ENCODE measurements at places on chromosomes 7 and 10.

GRCh38 chr10:29124864-29125263 is 164.0 kb upstream of the LYZL1 start:
- no peak for DNase-seq

GRCh38 chr10:131911451-131911850 is 10.6 kb downstream of the PPP2R2D start:
- DNase-seq: no peak

DNA sequence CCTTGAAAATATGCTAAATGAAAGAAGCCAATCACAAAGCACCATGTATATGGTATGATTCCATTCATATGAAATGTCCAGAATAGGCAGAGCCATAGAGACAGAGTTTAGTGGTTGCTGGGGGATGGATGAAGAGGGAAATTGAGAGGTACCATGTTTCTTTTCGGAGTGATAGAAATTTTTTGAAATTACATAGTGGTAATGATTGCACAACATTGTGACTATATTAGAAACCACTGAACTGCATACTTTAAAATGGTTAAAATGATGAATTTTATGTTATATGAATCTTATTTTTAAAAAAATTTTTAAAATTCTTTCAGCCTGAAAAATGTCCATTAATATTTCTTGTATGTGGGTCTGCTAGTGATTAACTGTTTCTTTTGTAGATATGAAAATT is 26.1 kb downstream of the DNAJC9 start:
- no peak for DNase-seq

DNA sequence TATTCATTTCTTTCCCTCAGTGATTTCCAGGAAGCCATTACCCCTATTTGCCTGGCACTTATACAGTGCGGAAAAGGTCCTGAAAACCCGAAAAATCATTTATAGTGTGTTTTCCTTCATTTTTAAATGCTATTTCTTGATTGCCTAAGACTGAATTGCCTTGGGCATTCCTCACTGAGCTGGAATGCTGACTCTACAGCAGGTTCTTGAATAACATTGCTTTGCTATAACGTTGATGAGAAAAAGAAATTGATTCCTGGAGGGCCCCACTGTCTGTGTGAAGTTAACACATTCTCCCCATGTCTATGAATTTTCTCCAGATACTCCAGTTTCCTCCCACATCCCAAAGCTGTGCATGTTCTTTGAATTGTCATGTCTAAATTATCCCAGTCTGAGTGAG is 308.5 kb downstream of the EXOC4 start:
- DNase-seq: no peak

DNA sequence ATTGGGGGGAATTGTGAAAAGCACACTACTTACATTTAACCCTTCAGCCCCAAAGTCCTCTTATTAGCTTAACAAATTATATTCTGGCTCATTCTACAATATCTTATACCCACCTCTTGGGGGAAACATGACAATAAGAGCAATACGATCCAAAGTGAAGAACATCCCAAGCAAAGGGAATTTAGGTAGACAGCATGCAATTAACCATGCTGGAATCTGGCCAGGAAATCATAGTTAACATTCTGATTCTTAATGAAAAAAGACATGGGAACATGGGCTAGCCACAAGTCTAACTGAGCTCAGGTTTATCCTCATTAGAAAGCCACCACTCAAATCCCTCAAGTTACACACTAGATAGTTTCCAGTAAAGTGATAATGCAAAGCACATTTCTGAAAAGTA is 241.9 kb upstream of the SLC26A5 start:
- no peak for DNase-seq

GRCh38 chr10:85857791-85858190 is 508.8 kb downstream of the GRID1 start:
- no peak for DNase-seq

DNA sequence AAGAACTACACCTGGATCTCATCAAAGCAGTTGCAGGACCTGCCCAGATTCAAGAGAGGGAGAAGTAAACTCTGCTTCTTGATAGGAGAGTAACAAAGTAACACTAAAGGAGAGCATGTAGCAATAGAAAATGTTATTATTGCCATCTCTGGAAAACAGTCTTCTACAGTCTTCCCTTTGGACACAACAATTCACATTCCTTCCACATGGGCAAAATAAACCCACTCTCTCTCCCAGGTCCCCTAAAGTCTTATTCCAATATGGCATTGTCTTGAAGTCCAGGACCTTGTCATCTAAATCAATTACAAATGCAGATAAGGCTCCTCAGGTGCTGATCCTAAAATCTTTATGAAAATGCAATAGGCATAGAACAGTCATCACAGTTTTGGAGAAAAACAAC is 10.3 kb upstream of the WNT2 start:
- DNase-seq: no peak

DNA sequence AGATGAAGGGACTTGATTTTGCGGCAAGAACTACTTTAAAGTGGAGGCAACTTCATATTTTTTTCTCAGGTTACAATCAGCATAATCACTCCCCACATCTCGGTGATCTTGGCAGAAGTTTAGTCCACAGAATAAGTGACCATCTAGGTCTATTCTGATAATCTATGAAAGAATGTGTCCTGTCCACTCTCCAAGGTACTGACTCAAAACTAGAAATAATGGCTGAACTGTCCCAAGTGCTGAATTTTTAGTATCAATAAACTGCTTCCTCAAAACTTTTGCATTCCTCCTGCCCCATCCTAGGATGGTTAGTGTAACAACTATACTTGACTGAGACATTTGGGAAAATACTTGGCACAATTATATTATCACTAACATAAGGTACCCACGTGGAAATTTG is 10.9 kb upstream of the CHRM2 start:
- no peak for DNase-seq

DNA sequence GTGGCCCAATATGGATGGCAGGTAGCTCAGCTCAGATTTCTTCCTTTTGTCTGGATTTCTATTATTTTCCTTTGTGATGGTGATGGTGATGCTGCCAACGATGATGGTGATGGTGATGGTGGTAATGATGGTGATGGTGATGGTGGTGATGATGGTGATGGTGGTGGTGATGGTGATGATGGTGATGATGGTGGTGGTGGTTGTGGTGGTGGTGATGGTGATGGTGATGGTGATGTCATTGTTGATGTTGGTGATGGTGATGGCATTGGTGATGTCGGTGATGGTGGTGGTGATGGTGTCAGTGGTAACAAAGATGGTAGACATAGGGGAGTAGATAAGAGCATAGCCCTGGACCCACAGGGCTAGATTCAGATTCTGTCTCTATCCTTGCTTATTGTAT is 25.4 kb downstream of the TTYH3 start:
- no peak for DNase-seq

GRCh38 chr7:10940704-10941355 is 32.8 kb upstream of the PHF14 start:
- DNase-seq: peak; percentile 10

DNA sequence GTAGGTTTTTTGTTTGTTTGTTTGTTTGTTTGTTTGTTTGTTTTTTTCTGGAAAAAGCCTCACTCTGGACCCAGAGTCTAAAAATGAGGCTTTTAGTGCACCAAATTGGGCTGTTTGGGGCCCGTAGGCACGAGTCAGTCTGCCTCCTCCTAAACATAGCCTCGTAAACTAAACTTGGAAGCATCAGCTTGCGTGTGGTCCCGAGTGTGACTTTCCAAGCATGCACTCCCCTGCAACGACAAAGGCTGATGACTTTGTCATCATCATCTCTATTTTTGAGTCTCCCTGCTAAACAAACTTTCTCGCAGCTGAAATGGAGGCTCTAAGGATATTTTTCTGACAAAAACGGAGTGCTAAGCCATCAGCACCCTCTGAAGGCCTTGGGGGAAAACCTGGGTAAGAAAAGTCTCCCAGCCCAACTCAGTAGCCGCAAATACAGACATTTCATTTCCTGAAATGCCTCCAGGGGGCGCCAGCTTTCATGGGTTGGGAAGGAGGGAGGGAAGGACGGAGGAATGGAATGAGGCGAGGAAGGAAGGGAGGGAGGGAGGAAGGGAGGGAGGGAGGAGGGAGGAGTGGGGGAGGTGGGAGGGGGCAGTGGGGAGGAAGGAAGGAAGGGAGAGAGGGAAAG is 245.9 kb downstream of the KCNMA1 start:
- no peak for DNase-seq
